ENCODE measurements at places on chromosomes 7 and 10. TPM values are rescaled to one million over a fixed set of nuclear protein-coding genes. Genes with fewer than 3 reads are reported as not detected.

The CALHM1 gene
- total RNA-seq: not detected

The PIP gene
- not detected for total RNA-seq

The FOXP2 gene
- total RNA-seq: 0.17 TPM

The FAM170B gene
- total RNA-seq: not detected

The PLXDC2 gene
- total RNA-seq: 124 TPM

The WIPF3 gene
- 0.50 TPM for total RNA-seq

The SKIDA1 gene
- total RNA-seq: 1.5 TPM

The MALSU1 gene
- total RNA-seq: 65.0 TPM

DNA sequence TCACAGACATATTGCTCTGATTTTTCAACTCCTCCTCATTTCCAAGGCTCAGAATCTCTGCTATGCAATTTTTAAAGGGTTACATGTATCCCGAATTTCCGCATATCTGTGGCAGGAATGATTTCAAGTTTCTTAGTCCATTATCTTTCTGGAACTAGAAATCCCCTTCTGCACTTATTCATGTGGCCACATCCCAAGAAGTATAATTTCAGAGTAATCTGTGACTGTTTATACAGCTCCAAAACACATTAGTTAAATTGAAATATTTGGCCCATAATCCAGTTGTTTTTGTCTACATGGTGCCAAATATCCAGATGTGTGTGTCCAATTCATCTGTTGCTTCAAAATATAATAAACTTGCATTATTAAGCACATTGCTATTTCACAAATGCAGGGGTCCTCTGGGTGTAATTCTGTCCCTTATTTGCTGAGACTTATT is 271.2 kb downstream of the ARHGAP12 start:
- no peak for DNase-seq

- peak; percentile 45 for DNase-seq
These were observed 324.6 kb downstream of the ATRNL1 start for GRCh38 chr10:115417585-115418265.

DNA sequence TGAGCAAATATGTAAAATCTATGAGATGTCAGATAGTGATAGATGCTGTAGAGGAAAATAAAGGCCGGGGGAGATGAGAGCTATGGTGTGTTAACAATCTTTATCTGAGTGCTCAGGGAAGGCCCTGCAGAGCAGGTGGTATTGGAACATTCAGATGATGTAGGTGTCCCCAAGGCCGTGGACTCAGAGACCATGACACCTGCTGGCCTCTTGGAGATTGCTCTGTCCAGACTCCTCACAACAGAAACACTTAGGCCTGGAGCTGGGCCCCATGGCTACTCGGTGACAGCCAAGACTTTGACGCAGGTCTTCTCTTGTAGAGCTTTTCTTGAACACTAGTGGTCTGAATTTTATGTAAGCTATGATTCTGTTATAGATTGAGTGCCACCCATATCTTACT is 13.3 kb downstream of the AKR1E2 start:
- no peak for DNase-seq

- DNase-seq: no peak
These were observed 67.1 kb downstream of the AUTS2 start for GRCh38 chr7:69665369-69665768.

Data from mammary epithelial cell (primary cell).